Stimulated activated CD4-positive, alpha-beta T cell treated with anti-CD3 and anti-CD28 coated beads, Interleukin-15, amount 100 ng/mL, for 1 hour (primary cell): ENCODE measurements at places on chromosomes 6 and 20.
A peak's percentile ranks its signal among the peaks of the same experiment; 100 is the strongest.

DNA sequence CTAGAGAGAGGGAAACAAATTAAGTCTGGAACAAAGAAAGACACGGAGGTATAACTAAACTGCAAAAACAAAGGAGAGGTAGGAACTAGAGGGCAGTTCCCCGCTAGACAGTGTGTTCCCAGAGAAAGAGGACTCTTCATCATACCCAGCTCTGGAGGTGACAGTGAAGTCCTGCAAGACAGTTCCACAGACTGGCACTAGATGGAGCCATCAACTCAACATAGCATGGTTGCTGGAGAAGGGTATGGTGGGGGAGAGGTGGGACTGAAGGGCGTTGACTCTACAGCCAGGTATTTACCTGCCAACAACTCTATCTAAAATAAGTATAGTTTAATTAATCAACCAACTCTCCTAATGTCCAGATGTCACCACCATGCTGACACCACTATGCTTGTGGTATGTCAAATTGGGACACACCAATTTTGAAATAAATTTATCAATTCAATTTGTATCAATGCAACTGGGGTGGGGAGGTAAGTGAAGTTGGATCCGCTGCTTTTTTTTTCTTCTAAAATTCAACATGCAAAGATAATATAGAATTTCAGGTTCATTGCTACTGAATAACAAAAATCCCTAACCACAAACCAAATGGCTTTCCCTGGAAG lies 9.7 kb downstream of the BACH2 start:
- peak; percentile 26 for DNase-seq

GRCh38 chr6:88443554-88443953 lies 277.4 kb upstream of the CNR1 start:
- DNase-seq: no peak

GRCh38 chr6:167576050-167576741 lies 250.5 kb upstream of the AFDN start:
- no peak for DNase-seq

GRCh38 chr6:132570221-132570777 lies at the start of gene TAAR6:
Gene TAAR6, plus strand, starts transcription at chr6:132570322. Its CDS starts 0 bp downstream, at chr6:132570322.
- no peak for DNase-seq

DNA sequence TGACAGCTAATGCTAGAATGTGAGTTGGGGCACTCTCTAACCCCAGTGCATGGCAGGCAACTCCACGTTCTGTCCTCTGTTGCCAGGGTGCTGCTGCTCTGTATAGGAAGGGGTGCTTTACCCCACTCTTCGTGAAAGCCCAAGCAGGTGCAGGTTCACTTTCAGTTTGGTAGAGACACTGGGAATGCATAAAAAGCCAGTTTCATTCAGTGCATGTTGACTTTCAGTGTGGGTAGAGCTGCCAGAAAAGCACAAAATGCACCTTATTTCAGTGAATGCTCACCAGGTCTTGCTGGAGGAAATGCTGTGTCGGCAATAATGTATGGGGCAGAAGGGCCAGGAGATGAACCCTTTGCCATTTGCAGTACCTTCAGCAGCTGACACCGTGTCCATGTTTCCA lies 62.1 kb upstream of the ADGRB3 start:
- DNase-seq: no peak

DNA sequence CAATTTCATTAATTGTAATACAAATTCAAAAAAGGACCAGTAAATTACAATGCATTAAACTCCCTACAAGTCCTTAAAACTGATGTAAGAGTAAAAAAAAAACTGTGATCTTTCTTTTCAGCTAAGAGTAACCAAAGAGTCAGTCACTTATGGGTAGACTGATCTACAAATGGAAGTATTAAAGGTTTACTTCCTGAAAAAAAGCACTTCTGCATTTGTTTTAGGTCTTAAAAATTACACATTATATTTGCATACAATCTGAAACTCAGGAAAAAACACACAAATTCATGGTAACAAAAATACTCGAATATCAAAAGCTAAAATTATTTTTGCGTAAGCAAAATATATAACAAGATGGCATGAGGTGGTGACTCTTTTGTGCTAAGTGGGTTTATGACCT lies 23.5 kb downstream of the USP49 start:
- no peak for DNase-seq

DNA sequence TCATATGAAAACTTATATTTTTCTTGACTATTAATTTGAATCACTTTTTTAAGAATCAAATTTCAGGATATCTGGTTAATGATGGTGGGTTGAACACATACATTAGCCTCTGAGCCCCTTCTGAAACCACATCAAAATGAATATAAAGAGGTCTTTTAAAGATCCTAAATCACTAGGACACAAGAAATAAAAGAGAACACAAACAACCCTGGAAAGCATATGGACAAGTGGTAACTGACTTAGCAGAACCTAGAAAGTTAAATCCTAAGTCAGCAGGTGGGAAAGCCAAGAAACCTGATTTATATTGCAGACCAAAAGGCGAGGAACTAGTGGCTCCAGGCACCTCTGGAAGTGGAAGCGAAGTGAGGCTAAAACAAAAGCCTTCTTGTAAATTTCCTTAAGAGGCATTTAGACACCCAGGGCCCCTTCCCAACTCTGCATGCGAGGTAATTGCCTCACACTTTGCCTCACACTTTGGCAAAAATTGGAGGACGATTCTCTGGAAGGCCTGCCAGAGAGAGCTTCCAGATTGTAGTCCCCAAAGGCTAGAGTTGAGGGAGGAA lies 293.9 kb downstream of the KHDC1L start:
- no peak for DNase-seq

GRCh38 chr20:2312876-2313275 lies 17.1 kb downstream of the TGM3 start:
- no peak for DNase-seq

DNA sequence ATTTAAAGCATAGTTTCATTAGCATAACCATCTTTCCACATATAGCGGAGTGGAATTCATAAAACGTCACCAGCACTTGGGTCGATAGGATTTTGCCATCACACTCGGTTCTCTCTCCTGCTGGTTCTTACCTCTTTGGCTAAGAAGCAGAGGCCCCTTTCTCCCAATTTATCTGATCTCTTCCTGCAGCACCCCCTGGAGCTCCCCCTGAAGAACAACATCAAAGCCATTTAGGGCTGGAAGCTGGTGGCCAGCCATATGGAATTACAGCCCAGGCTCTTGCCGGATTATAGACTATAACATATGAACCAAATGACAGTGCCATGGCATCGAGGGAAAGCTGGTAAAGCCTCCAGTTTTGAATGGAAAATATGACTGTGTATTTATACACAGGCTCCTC lies 6.4 kb upstream of the KIF6 start:
- DNase-seq: no peak

- DNase-seq: no peak
Observed at GRCh38 chr20:47691625-47692024, 93.7 kb downstream of the SULF2 start.

DNA sequence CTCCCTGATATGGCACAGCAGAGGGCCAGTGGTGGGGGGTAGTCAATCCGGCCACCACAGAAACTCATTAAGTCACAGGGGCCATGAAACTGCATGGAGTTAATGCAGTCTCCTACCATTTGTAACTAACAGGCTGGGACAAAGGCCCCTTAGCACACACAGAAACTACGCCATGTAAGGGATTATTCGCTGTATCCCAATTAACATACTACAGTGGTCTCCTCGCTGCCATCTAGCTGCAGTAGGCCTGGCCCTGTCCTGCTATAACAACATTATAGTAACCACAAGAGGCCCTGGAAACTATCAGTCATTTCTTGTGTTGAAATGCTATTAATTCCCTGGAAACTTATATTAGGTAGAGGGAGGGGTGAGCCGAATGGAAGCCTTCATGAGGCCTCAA lies 72.3 kb upstream of the CCN2 start:
- DNase-seq: no peak

GRCh38 chr6:79622364-79622763 lies 8.8 kb upstream of the SH3BGRL2 start:
- DNase-seq: no peak

- DNase-seq: no peak
Observed at GRCh38 chr6:132872923-132873322, 58.6 kb downstream of the RPS12 start.

DNA sequence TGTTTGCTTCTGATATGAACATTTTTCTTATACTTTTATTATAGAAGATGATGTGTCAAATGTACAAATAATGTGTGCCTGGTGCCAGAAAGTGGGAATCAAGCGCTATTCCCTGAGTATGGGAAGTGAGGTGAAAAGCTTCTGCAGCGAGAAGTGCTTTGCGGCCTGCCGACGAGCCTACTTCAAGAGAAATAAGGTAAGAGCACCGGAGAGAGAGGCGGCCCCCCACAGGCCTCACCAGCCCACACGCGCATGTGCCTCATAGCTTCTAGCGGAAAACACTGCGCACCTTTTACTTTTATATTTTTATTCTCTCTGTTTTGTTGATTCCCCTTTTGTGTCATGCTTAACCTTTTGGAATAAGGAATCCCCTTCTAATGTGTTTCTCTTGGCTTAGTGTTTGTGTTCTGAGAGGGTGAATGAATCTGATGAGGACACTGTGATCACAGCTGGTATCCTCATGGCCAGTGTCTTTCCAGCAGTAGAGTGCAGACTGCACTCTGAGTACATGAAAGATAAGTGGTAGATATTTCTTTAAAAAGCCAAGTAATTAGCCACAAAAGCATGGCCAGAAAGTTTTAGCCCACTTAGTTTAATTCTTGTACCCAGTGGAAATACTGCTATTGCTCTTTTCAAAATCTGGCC lies 43.6 kb downstream of the SOBP start:
- no peak for DNase-seq

GRCh38 chr6:79384845-79385244 lies 150.4 kb upstream of the HMGN3 start:
- no peak for DNase-seq

- no peak for DNase-seq
Observed at GRCh38 chr6:130055271-130055670, 36.9 kb downstream of the L3MBTL3 start.

DNA sequence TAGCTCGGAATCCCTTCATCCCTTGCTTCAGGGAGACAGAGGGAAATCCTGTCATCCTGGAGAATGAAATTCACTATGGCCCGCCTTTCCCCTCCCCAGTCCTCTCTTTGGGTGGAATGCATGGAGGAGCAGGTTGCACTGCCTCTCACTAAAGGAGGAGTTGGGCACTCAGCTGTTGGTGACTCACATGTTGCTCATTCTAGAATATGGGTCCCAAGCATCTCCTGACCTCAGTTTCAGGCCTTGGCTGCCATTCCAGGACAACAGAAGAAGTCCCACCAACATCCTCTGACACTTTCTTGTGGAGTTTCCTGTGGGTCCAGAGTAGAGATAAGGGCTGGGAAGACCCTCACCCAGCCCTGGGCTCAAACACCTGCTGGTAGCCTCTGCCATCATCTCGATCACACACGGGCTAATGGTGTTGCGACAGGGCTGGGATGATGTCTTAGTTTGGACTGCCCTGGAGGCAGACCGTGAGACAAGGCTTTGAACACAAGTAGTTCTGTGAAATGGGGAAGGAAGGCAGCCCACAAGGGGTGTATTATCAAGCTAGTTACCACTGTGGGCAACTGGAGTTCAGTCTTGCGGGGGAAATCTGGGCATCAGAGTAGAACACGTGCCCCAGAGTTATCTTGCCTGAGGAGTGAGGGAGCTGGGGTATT lies 52.4 kb upstream of the RNF24 start:
- DNase-seq: no peak

GRCh38 chr6:6003621-6004366 lies 2.9 kb downstream of the NRN1 start:
- no peak for DNase-seq

GRCh38 chr20:47454298-47455132 lies 47.2 kb upstream of the NCOA3 start:
- DNase-seq: no peak

DNA sequence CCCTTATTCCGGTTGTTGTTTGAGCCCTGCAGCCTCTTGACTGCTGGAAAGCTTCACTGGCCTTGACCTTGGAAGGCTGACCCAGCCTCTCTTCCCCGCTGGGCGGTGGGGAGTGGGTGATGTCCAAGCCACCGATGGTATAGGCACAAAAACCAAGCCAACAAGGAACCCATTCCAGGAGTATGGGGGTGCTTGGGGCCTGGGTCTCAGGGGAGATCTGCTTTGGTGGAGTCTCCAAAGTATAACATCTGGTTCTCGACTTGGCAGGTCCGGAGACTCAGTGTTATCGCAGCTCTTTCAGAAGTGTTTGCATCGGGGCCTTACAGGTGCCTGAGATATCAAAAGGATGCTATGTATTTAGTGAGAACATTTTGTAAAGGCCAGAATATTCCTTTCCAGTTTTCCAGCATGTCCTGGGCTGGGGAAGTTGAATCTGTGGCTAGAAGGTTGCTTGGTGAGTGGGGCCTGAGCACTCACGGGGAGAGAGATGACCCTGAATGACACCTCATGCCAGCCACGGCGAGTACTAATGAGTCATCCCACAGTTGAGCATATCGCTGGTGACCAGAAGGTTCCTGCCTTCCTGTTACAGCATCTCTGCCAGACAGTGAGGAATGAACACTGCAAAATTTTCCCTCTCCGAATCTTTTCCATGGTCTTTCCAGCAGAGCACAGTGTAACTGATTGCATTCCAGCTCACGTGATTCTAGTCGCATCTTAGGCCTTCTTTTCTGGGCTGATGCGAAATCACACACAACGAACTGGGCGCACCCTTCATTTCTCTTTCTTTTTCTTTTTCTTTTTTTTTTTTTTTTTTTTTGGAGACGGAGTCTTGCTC lies 133.9 kb downstream of the ZDHHC14 start:
- no peak for DNase-seq

DNA sequence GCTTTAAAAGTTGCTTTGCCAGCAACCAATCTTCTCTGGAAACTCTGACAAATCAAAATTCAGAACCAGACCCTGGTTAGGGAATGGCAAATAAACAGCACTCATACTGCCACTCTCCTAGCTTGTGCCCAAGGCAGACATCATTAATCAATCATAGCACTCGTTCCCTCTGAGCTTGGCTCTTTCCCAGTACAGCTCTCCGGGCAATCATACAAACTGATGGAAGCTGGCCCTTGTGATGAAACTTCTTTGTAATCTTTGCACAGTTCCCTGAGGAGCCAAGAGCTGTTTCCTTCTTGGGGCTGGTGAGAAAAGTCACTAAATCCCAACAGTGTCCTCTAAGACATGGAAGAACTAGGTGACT lies 34.7 kb downstream of the KIAA1755 start:
- no peak for DNase-seq

- no peak for DNase-seq
Observed at GRCh38 chr6:130282234-130282995, 59.7 kb upstream of the SAMD3 start.

DNA sequence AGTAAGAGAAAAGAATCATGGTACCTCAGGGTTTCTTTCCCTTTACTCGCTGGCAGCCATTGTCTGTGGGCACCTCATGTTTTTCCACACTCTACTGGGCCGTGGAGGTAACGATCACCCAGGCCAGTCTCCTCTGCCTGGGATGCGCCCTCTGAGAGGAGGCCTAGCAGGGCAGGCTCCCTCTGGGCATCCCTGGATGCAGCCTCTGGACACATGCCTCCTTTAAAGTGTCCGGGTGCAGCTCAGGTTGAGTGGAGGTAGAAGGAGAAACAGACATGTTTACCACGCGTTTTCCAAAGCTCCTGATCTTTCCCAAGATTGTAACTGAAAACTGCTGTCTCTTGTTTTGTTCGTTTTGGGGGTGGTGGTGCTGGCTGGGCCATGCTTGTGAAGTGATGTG lies 13.8 kb upstream of the NPEPL1 start:
- no peak for DNase-seq

- DNase-seq: no peak
Observed at GRCh38 chr6:154125421-154125820, 86.4 kb downstream of the OPRM1 start.
